Gastroesophageal sphincter (tissue), 4 donors: ENCODE measurements at places on chromosomes 12 and 14.

GRCh38 chr12:54195737-54196347 lies 7.1 kb upstream of the SMUG1 start:
- ATAC-seq: no peak

DNA sequence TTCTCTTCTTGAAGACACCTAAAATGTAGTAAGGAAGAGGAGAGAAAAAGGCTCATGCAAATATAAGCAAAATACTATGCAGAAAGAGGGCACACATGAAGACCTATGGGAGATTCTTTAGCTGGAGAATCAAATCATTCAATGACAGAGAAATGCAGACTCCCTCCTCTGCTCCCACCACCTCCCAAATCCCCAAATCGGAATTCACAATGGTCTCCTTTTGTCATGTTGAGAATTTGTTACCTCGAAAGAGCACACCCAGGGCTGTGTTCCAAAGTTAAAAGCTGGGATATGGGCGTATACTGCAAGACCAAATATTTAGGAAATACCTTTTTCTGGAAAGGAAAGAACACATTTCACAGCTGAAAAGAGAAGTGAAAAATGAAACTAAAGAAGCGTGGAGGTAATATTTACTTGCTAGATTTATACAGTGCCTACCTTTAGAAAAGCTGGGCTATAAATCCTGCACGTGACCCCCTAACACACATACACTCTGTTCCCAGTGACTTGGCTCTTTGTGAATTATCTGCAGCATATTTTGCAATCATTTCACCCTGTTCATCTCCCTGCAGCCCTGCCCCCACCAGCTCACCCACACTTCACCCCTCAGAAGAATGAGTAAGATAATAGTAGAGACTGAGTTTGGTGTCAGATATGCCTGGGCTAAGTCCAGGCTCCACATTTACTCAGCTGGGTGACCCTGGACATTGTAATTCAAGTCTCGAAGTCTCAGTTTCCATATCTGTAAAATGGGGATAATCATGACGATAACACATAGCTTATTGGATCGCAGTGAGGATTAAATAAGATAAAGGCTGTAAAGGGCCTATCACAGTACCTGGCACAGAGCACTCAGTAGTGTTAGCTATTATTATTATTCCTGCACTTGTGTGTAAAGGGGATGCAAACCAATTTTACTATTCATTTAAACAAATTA lies 2.9 kb upstream of the CACNA1C start:
- ATAC-seq: no peak

GRCh38 chr14:63468294-63468693 lies 74.9 kb downstream of the PPP2R5E start:
- ATAC-seq: no peak

- ATAC-seq: no peak
These were observed 45.6 kb upstream of the RBM19 start for GRCh38 chr12:114011711-114012110.

DNA sequence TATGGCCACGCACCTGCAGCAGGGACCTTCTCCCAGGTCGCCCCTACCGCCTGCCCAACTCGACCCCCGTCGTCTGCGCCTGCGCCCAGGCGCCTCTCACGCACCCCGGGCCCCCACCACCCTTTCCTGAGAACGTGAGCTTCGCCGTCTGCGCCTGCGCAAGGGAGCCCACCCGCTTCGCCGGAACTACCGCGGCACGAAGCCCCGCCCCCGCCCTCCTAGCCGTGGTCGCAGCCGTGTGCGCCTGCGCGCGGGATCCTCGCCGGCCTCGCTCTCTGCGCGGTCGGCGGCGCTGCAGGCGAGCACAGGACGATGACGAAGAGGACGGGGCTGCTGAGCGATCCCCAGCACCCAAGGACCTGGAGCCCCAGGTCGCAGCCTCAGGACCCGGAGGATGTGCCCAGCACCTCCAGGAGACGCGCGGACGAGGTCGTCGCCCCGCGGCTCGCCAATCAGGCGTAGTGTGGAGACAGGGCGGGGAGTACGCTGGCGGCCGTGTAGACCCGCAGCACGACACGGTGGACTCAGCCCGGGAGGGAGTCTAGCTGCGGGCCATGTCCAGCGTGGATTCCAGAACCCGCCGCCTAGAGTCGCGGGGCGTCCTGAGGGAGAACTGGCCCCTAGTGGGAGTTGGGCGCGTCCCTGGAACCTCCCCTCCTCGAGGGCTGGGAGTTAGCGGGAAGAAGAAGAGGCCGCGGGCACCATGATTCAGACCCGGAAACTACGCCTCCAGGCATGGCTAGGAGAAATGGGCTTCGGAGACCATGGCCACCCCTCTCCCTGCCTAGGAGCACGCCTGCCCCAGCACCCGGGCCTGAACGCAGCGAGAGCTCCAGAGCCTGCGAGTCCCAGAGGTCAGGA lies 1120.8 kb upstream of the TMEM132C start:
- peak; percentile 90 for ATAC-seq

- ATAC-seq: no peak
These were observed 97.4 kb downstream of the C12orf50 start for GRCh38 chr12:87931812-87932211.

GRCh38 chr12:50542448-50542847 lies 37.7 kb downstream of the DIP2B start:
- no peak for ATAC-seq

DNA sequence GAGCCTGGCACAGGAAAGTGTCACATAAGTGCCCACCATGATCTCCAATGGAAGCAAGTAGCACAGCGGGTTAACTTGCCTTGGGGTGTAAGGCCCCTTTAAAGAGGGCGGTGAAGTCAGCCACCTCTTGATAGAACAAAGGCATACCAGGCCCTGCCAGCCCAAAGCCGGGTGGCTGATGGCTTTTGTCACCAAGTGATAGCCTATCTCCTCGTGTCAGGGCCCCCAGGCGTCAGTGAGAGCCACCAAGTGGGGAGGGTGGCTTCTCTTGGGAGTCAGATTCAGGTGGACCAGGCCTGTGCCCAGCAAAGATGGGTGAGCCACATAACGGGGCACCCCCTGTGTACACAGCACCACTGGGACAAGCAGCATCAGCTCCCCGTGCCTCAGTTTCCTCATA lies 8.3 kb upstream of the MYL2 start:
- no peak for ATAC-seq

DNA sequence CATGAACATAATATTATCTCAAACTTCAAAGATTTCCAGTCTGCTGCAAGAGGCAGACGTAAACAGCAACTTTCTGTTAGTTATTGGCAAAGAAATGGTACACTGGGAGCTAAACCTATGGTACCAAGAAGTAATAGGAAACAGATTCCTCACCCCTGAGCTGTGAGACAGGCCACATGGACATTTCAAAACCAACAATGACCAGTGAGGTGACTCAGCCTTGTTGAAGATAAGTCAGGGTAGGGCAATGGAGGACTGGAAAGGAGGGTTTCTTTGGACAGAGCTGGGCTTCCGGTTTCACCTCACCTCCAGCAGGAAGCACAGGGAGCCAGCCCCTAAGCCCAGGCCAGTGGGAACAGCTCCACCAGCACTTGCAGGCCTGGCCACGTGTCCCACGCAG lies 1320.5 kb downstream of the AACS start:
- no peak for ATAC-seq

- peak; percentile 50 for ATAC-seq
These were observed 263.4 kb upstream of the PLEKHG7 start for GRCh38 chr12:92439420-92439805.

DNA sequence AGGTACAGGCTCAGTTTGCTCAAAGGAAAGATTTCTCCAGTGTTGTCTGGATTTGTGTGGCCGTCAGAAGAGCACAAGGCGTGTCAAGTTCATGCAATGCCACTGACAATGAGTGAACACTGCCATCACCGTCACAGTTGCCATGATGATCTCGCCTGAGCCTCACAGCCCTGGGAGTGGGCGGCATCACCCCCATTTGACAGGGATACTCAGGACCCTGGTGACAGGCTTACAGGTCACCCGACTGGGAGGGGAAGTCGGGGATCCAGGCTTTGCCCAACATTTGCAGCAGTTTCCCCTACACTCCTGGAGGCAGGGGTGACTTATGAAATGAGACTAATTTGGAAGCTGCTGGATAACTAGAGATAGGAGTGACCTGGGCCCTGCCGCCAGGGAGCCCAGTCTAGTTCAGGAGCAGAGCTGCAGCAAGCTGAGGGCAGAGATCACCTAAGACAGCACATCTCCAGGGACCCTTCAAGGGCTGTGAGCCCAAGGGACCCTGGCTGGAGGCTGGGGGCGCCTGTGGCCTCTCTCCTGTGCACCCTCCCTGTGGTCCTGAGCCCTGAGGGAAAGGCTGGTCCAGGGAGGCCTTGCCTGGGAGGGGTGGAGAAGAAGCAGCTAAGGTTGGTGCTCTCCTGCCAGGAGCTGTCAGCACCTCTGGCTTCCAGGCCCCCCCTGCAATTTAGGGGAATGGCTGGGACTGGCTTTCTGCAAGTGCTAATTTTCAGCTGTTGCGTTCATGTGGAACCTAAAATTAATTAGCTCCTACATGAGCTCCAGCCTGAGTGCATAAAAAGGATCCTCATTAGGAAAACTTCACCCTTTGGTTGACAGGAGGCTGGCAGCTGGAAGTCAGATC lies 32.4 kb upstream of the BEGAIN start:
- ATAC-seq: no peak

DNA sequence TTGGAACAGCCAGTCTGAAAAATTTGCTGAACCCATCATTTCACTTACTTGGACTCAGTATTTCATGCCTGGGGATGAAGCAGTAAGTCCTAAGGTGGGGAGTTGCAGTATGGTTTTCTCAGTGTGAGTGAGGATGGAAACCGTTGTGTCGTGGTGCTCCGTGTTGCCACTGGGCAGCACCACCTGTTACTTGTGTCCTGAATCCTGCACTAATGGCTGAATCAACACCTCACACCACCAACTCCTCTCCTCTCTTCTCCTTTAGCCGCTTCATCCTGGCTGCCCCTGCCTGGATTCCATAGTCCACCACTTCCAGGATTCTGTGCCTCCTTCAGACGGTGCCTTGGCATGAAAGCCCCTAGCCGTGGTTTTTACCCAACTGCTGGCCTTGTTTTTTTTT lies 3.0 kb upstream of the EP400 start:
- no peak for ATAC-seq

DNA sequence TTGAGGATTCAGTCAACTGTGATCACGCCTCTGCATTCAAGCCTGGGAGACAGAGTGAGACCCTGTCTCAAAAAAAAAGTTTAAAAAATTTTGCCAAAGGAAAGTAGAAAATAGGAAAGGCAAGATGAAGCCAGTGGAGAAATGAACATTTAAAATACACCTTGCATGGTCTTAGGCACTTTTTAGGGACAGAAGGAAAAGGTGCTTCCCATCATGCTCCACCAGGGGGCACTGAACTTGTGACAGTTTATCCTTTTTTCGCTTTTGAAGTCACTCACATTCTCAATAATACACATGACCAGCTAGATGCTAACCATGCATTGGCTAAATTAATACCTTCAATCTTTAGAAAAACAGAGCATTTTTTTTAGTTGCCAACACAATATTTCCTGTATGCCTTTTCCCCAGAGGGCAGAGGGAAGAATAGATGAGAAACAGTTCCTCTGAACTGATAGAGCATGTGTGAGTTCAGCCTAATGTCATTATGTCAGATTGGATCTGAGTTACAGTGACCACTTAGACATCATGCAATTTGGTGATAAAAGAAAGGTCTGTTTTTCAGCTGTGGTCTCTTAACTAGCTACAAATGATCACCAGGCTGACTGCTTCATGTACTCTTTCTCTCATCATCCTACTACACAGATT lies 221.8 kb upstream of the SSTR1 start:
- no peak for ATAC-seq

DNA sequence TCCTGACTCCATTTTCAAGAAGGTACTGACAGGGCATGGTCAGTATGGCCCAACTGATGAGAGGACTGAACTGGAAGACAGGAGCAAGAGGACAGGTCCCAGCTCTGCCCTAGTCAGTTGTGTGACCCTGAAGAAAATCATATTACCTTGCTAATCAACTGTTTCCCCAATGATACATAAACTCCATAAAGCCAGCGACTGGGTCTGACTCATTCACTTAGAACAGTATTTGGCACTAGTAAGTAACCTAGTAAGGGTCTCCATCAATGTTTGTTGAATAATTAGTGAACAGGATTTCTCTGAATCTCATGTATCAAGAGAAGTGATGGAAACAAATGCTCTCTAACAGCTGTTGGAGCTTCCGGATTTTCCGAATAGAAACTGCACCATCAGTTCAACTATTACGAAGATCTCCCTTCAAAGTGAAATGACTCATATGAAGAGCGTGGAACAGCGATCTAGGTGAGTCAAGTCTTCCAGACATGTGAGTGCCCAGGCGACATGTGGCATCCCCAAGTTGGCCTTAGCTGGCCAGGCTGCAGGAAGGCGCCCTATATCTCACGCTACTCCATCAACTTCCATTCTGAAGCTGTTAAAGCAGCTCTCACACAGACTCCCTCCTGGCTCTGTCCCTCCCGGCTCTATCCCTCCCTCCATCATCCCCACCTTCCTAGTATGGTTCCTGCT lies 94.5 kb downstream of the TTC7B start:
- ATAC-seq: no peak

DNA sequence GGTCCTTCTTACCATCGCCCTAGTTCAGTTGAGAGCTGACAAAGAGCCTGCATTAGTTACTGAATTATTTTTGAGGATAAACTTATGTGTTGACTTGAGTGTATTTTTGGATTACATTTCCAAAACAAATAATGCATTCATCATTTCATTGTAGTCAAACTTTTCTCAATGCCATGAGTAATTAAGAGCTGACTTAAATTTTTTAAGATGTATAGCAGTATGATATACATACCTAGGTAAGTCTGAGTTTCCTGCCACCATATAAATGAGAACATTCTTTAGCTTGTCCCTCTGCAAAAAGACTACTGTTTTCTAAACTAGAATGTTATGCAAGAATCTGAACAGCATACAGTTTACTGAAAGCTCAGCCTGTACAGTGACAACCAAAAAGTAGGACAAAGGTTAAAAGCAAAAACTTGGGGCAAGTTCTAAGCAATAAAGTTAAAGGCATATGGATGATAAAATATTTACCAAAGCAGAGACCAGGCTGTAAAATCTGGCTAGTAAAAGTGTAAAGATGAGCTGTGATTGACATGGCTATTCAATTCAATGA lies 82.1 kb upstream of the FERMT2 start:
- ATAC-seq: peak; percentile 16

- ATAC-seq: peak; percentile 52
These were observed at the start of gene WSCD2 for GRCh38 chr12:108129017-108129812. WSCD2 (plus strand) TSS chr12:108129288; CDS start chr12:108195833, 66,545 bp downstream.

DNA sequence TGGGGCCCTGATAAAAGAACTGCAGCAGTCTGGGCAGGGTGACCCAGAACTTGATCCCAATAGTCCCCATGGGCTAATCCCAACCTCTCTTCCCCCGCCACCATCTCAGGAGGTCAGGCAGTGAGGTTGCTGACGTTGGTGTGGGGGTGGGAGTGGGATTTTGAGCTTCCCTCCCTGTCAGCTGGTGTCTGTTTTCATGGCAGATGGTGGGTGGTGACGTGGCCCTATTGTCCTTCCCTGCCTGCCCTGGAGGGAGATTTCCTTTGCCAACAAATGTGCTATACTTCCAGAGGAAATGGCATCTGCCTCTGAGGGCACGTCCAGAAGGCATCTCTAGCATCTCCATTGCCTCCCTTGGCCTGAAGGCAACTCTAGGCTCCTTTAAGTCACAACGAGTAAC lies 37.7 kb downstream of the NEUROD4 start:
- no peak for ATAC-seq

GRCh38 chr14:101843665-101844064 lies 82.2 kb downstream of the PPP2R5C start:
- no peak for ATAC-seq
